Activated naive CD8-positive, alpha-beta T cell treated with anti-CD3 and anti-CD28 coated beads for 36 hours (primary cell): ENCODE measurements at places on chromosomes 11 and 22. TPM values are rescaled to one million over a fixed set of nuclear protein-coding genes. Genes with fewer than 3 reads are reported as not detected.
A peak's percentile ranks its signal among the peaks of the same experiment; 100 is the strongest.

GRCh38 chr22:38792833-38793232 lies 1.1 kb downstream of the DNAL4 start:
- DNase-seq: no peak
- H3K27ac ChIP-seq: peak overlapping the region; percentile 72
- H3K4me1 ChIP-seq: peaks cover 13% of the 10 kb centered on the region
- peak overlapping the region; percentile 83 for H3K4me3 ChIP-seq

GRCh38 chr22:45742866-45743450 lies 71.3 kb downstream of the ATXN10 start:
- no peak overlapping the region for H3K27ac ChIP-seq
- no peaks in the 10 kb centered on the region for H3K4me1 ChIP-seq
- no peak for DNase-seq
- H3K4me3 ChIP-seq: no peak overlapping the region

- H3K4me1 ChIP-seq: no peaks in the 10 kb centered on the region
- no peak for DNase-seq
- H3K4me3 ChIP-seq: no peak overlapping the region
- no peak overlapping the region for H3K27ac ChIP-seq
Measured at GRCh38 chr11:126833065-126833464, 167.5 kb downstream of the KIRREL3 start.

DNA sequence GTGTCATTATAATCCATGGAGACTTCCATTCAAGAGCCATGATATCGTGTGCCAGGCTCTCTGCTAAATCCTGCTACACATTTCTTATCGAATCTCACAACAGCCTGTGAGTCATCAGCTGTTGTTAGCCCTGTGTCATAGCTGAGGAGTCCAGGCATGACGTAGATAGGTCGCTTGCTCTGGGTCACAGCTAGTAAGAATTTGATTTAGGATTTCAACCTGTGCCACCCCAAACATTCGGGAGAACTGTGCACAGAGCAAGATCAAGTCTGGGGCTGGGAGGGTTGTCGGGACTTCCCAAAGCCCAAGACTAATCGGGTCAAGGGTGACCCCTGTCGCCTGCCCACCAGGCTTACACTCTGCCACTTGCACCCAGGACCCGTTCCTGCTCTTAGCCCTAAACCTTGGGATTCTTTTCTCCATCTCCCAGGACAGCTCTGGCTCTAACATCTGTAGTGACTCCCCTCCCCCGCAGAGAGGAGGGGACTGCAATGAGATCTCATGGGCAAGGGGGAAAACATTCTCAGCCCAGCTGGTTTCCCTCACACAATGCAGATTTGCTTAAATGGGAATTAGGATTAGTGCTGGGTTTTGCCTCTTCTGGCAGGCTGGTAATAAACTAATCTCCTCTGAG lies 34.3 kb downstream of the TSPAN18 start:
- no peaks in the 10 kb centered on the region for H3K36me3 ChIP-seq
- no peaks in the 10 kb centered on the region for H3K27me3 ChIP-seq
- H3K4me3 ChIP-seq: no peak overlapping the region
- no peak for DNase-seq
- H3K4me1 ChIP-seq: peaks cover 6% of the 10 kb centered on the region

DNA sequence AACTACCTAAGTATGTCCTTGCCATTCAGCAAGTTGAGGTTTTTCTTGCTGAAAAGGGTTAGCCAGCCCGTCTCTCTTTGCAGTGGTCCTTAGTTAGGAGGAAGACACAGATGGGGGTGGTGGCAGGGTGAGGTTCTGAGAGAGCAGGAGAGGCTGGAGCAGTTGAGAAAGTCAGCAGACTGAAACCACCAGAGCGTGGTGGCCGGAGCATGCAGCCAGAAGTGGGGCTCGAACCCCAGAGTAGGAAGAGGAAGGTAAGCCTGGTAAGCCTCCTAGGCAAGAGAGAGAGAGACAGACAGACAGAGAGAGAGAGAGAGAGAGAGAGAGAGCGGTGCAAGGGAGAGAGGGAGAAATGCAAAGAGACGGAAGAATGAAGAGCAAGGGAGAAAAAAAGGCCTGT lies 9.2 kb upstream of the SCN4B start:
- H3K4me1 ChIP-seq: peaks cover under 1% of the 10 kb centered on the region
- peaks cover 29% of the 10 kb centered on the region for H3K27me3 ChIP-seq

DNA sequence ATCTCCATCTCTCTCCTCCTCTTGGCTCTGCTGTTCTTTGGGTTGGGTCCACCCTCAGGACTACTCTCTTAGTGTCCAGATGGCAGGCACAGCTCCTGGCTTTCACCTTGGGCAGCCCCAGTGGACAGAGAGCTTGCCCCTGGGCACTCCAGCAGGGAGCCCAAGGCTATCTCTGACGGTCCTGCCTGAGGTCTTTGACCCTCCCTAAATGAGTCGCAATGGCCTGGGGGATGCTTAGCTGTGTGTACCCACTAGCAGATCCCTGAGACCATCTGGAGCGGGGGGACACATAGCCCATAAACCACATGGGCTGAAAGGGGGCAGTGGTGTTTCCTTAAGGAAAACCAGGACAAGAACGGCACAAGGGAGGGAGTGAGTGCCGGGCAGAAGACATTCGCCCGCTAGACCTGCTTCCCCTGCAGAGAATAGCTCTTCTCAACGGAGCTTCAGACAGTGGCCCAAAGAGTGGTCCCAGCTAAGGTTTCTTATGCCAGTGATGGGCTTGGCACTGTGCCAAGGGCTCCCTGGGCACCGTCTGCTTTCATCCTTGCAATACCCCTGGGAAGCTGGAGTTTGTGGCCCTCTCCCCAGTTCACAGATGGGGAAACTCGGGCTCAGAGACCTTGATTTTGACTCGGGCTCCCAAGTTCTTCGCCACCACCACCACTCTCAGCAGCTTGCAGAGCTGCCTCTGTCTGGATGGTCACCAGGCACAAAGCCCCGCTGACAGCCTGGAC lies 53.9 kb upstream of the ANO1 start:
- H3K4me1 ChIP-seq: no peaks in the 10 kb centered on the region
- no peaks in the 10 kb centered on the region for H3K36me3 ChIP-seq
- H3K27ac ChIP-seq: no peak overlapping the region
- no peaks in the 10 kb centered on the region for H3K27me3 ChIP-seq

DNA sequence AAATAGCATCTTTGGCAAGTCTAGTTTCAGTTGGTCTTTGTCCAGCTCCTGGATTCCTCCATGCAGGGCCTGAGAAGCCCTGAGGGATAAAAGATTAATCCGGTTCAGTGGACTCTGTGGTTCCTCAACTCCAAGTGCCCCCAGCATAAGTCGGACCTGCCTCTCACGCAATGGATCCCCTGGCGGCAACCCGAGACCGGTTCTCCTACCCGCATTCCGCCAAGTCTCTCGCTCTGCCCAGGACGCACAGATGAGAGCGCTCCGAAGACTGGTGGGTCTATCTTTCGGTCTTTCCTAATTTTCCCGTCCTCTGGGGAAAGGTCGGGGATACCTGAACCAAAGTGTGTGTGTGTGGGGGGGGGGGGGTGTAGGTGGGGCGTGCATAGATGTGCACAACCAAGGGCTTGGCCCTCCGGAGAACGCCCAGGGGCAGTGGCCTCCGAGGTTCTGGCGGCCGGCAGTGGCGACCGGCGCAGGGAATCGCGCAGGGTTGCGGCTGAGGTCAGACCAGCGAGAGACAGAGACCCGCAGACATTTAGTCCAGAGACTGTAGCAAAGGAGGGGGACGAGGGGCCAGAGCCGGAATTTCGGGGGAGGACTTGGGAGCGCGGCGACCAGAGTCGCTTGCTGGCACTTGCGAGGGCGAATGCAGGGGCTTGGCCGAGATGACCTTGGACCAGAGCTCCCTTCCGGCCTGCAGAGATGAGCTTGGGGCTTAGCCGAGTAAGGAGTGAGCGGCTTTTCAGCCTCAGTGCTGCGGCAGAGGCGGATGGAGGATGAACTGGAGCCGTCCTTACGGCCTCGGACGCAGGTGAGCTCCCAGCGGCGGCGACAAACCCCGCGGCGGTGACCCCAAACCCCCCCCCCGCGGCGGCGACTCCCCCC lies 712 bp upstream of the SLC2A11 start:
- H3K4me1 ChIP-seq: peaks cover 12% of the 10 kb centered on the region
- peak overlapping the region; percentile 84 for H3K4me3 ChIP-seq
- H3K27ac ChIP-seq: peak overlapping the region; percentile 77
- DNase-seq: peak; percentile 28
- peaks cover 4% of the 10 kb centered on the region for H3K27me3 ChIP-seq

DNA sequence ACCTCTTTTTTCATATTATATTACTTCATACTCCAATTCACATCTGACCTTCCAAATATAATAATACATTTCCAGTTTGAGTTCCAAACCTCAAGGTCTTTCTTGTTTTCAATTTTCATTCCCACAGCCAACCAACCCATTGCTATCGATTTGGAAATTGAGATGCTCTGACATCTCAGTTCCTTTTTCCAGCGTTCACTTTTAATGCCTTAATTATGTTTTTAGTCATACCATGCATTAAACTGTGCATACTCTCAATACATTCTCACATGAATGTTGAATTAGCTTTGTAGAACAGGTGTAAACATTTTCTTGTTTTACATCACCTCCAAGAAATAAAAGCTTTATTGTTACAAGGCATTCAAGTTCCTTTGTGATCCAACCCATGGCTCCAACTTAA lies 294.2 kb upstream of the ANO3 start:
- no peak for DNase-seq
- H3K36me3 ChIP-seq: no peaks in the 10 kb centered on the region
- no peaks in the 10 kb centered on the region for H3K27me3 ChIP-seq
- no peaks in the 10 kb centered on the region for H3K4me1 ChIP-seq
- H3K27ac ChIP-seq: no peak overlapping the region
- H3K4me3 ChIP-seq: no peak overlapping the region

DERL3 gene
- 4.0 TPM for total RNA-seq

USP35 gene
- 4.2 TPM for total RNA-seq
